ENCODE measurements at places on chromosomes 3 and 15.

- no peak for DNase-seq
These were observed 37.9 kb upstream of the CTSH start for GRCh38 chr15:78982736-78983135.

DNA sequence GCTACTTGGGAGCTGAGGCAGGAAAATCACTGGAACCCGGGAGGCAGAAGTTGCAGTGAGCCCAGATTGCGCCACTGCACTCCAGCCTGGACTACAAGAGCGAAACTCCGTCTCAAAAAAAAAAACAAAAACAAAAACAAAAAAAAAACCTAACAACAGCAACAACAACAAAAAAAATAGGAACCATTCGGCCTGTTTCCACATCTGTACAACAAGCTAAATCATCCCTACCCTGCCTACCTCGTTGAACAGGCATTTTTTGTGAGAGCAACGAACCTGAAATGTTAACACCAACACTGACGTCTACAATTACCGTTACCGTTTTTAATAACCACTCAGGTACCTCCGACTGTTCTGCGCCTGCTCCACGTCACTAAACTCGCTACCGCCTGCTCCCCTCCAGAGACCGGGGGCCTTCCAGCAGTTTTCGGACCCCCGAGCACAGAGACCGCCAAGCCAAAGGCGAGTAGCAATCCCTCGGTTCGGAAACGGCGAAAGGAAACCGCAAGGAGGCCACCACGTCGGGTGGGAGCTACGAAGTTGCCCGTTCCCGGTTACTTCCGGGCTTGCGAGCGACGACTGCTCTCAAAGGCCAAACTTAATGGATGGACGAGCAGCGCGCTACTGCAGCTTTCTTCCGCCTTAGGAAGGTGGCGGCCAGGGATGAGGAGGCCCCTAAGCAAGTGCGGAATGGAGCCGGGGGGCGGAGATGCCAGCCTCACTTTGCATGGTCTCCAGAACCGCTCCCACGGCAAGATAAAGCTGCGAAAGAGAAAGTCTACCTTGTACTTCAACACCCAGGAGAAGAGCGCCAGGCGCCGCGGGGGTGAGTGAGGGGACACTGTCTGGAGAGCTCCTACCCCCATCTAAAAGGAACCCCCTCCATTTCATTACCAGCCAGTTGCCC, at the start of the genes PIGB and PIGBOS1:
Gene PIGB, plus strand, starts transcription at position 635 of the 907 bp plus-strand sequence. Its CDS starts 29 bp downstream, at position 664.
Gene PIGBOS1, minus strand, starts transcription at position 536 of the 907 bp plus-strand sequence. CDS start 1,331 bp downstream, outside the sequence.
- peak; percentile 57 for DNase-seq

DNA sequence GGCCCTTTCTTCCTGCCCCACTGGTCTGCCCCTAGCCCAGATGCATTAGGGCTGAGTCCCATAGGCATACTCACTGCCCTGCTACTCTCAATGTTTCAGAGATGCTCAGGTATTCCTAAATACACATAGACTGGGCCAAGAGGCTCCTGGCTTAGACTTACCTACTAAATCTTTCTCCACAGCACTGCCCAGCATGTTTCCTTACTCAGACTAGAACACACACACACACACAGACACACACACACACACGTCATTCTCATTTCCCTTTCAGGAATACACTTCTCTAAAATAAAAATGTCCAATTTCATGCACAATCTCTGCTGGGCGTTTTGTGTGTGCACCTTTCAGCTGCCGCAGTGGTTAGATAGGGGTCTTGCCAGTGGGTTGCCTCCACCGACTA, 175.7 kb downstream of the FAM43A start:
- no peak for DNase-seq

DNA sequence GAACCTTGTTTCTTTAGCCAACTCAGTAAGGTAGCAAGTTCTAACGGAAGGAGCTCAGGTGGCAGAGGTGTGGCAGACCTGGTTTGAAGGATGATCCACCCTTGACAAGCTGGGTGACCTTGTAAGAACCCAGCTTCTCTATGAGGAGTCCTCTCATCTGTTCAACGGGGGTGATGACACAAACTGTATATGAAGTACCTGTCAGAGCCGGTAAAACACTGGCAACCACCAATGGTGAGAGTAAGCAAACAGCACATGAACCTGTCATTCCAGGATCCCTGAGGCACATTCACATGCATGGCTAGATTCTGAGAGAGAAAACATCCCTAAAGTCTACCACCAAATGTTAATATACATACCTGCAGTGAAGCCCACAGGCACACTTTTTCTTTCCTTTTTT, 2.4 kb downstream of the SCAP start:
- no peak for DNase-seq

GRCh38 chr3:58789385-58789784, 122.8 kb upstream of the FAM3D start:
- no peak for DNase-seq

- no peak for DNase-seq
These were observed 105.9 kb downstream of the ROBO1 start for GRCh38 chr3:79661896-79662295.

DNA sequence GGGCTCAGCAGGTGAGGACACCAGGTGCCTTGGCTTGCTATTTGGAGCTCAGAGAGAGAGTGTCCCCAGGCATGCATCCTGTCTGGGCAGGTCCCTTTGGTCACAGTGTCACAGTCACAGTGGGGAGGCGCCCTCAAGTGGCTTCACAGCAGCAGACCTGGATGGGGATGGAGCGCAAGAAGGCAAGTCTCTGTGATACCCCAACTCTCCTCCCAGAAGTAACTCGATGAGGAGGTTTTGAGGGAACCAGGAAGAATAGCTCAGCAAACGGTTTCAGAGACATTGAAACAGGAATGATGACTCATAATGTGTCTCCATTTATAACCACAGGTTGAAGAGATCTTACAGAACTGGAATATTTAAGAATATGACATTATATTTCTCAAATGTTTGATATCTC, 66.5 kb upstream of the SH3GL3 start:
- DNase-seq, result no peak

- no peak for DNase-seq
These were observed 129.9 kb downstream of the LRRC3B start for GRCh38 chr3:26752466-26752865.

- no peak for DNase-seq
These were observed 2.2 kb upstream of the RHCG start for GRCh38 chr15:89498574-89498906.

DNA sequence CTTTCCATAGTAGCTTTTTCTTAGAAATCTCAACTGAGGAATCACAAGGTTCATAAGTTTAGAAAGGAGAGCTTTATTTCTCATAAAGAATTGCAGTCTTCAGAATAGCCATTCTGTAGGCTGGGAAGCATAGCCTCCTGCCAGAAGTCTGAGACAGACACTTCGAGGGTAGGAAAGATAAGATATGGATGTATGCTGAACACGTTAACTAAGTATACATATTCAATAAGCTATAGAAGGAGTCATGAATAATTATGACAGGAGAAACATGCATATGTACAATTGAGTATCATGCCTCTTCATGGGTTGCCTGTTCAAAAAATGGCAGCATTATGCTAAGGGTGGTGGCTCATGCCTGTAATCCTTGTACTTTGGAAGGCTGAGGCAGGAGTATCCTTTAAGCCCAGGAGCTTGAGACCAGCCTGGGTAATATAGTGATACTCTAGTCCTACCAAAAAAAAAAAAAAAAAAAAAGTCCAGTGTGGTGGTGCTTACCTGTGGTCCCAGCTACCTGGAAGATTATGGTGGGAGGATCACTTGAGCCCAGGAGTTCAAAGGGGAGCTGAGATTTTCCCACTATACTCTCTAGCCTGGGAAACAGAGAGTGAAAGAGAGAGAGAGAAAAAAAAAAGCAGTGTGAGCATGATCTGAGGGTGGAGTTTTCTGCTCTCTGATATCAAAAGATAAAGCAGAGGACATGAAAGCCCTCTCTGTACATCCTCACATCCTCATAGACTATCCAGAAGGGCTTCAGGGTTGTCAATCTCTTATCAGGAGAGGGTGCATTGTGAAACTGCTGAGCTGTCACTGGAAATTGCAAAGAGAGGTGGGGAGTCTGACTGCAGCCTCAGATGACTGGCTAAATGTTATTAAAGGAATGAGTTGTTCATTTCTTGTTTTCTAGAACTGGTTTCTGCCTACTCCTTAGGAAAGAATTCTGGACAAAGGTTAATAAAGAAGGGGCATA, 23.6 kb upstream of the CADPS start:
- DNase-seq, result no peak

DNA sequence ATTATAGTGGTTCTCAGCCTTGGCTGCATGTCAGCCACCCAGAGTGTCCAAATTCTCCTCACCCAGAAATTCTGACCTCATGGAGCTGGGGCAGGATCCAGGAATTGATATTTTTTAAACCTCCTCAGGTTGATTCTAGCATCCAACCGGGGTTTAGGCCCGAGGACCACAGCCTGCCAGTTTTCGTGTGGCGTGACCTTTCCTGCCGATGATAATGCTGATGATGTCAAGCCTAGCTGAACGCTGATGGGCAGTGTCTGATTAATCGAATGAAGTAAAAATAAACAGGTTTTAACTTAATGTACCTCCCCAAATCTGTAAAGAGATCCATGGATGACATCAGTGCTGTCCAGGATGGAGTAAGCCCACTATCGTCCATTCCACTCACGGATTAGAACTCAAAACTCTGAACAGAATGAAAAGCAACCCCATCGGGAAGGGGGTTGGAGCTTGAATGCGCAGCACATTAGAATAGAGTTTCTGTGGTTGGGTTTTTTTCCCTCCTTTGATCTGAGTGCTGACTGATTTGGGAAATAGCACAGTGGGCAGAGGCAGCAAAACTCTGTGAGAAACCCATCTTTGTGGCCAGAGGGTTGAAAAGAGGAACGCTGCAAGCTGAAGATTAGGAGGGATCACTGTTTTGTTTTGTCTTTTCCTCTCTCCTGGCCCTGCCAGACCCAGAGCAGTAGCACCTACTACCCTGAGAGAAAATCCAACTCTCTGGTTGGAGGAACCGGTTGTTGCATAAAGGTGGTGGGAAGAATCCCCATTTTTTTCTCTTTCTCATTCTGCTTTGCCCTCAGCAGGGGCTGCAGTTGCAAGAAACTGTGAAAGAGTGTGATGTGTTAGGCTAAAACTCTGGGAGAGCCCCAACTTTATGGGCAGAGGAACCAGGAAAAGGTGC, 153.9 kb downstream of the APBA2 start:
- DNase-seq, result no peak

GRCh38 chr3:28590860-28591259, 242.2 kb upstream of the AZI2 start:
- DNase-seq, result no peak

DNA sequence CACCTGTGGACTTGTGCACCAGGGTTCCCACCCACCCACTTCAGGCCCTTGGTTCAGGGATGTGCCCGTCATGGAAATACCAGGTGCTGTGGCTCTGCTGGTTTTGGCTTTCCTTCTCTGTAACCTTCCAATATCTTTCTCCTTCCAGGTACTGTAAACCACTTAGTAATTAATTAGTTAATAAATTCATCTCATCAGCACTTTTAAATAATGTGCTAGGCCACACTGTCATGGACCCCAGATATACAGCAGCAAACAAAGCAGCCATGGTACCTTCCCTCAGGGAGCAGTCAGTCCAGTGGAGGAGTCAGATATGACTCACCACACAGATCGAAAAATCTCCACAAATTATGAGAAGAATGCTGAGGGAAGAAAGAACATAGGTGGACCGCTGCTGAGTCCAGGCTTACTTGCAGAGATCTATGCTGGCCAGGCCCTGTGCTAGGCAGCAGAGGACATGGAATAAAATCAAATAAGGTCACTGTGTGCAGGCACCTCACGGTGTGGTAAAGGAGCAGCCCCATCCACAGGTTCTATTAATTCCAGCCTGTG, 6.8 kb upstream of the GATA2 start:
- DNase-seq, result no peak

GRCh38 chr15:95988574-95988887, 342.0 kb upstream of the NR2F2 start:
- DNase-seq, result no peak

- no peak for DNase-seq
These were observed 189.2 kb upstream of the FEZF2 start for GRCh38 chr3:62562596-62562995.

DNA sequence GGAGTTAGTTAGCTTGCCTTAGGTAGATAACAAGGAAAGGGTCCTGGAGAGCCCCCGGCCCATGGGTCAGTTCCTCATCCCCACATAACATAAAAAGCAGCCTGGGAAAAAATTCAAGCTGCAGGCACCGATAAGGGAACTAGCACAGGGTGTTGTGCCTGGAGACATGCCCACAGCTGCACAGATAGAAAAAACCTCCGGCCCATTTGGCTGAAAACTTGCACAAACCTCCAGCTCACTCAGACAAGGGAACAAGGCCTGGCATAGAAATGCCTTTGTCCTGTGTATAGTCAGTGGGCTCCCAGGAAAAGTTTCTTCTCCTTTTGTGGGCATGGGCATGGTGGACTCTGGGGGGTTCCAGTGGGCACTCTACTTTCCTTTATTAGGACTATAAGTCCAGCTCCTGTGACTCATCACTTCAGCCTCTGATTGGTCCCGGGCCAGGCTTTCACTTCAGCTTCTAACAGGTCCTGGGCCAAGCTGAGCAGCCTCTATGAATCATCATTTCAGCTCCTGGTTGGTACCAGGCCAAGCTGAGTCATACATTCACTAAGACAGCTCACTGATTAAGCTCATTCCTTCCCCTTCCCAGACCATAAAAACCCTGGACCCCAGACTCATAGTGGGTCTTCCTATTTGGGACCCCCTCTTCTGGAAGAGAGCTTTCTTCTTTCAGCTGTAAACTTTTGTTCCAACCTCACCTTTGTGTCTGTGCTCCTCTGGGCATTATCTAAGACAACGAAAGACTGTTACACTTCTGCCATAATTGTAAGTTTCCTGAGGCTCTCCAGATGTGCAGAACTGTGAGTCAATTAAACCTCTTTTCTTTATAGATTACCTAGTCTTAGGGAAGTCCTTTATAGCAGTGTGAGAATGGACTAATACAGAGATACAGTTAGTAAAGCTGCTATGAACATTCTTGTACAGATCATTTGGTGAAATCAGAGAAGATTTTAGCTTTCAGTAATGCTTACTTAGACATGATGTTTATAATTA, 348.0 kb upstream of the DPPA4 start:
- no peak for DNase-seq

DNA sequence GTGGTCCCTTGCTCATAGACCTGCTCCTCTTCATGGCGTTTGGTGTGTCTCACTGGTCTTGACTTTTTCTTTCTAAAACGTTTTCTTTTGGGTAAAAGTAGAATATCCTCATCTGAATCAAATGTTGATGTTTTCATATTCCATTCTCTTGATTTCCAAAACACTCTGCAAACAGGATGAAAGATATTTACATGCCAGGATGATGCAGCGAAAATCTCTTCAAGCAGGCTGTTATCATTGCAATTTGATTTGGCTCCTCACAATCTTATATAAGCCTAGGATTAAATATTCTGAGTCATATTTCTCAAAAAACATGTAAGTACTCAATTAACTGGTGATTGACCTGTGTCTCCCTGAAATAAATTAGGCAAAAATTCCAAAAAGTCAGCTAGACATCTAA, 10.1 kb downstream of the PP2D1 start:
- DNase-seq, result no peak
